Mesothelial cell of epicardium (in vitro differentiated cells): ENCODE measurements at places on chromosomes 3 and 15.
A peak's percentile ranks its signal among the peaks of the same experiment; 100 is the strongest.

DNA sequence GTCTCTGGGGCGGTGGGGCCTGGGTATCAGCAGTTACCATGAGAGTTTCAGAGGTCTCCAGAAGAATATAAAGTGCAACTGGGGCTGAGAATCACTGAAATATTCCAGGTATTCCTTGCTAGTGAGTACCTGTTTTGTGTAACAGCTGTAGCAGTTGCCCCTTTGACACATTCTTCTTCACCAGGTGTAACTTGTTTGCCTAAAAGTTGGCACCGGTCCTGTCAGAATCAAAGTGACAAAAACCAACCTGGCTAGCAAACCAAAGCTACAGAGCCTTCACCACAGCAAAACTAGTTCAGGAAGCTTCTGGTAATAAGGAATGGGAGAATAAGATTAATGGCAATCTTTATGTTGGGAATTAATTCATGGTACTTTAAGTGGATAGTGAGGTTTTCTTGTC is 296.0 kb downstream of the NAALADL2 start:
- no peak for DNase-seq

DNA sequence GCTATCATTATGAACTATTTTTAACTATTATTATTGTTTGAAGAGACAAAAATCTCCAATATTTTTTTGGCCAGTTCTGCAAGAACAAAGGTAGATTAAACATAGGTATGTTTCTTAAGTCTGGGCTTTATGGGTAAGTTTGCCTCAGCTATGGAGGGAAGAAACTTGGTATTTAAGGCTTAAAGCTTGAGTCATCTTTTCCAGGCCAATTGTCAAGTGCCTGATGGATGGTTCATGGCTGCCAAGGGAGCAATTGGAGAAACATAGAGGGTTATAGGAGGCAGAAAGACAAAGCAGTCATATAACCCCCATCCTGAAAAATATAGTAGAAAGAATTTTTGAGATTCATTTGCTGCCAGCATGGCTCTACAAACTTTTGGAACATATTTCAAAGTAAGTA is 7.2 kb upstream of the STAC start:
- DNase-seq = no peak

- no peak for DNase-seq
Measured at GRCh38 chr15:62307551-62307950, 142.5 kb upstream of the C2CD4B start.

GRCh38 chr3:60080648-60081047 is 1030.8 kb upstream of the CFAP20DC start:
- no peak for DNase-seq

- peak; percentile 46 for DNase-seq
Measured at GRCh38 chr3:141368062-141368924, at the start of gene ZBTB38. Gene ZBTB38 (plus strand): TSS chr3:141368504. CDS start chr3:141442389, 73,885 bp downstream.

DNA sequence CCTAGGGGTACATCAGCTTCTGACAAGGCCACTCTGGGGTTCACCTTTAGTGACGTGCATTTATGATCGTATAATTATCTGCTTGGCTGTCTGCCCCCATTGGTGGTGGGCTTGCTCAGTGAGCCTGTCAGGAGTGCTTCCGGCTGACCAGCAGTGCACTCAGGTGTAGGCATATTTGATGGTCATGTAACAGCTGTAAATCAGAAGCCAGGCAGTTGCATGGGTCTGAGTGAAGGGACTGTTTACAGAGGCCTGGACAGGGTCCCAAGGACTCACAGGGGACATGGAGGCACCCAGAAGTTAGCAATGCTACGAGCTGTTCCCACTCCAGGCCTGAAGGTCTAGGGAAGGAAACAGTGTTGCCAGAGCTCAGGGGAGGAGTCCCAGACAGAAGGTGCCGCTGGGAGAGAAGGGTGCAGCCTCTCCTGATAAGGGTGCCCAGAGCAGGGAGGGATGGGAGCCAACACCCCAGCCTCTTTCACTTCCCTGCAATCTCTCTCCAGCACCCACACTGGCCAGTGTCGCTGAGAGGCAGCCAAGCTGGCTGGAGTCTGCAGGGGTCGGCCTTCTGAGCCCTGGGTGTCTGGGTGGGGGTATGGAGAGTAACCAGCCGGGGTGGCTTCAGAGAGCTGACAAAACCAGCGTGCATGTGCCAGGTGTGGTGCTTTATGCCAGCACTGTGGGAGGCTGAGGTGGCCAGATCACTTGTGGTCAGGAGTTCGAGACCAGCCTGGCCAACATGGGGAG is 61.3 kb upstream of the PRR23E start:
- no peak for DNase-seq

GRCh38 chr3:146331967-146332366 is 81.1 kb upstream of the PLSCR4 start:
- DNase-seq = no peak

GRCh38 chr3:62143843-62144450 is 229.4 kb downstream of the FEZF2 start:
- no peak for DNase-seq

DNA sequence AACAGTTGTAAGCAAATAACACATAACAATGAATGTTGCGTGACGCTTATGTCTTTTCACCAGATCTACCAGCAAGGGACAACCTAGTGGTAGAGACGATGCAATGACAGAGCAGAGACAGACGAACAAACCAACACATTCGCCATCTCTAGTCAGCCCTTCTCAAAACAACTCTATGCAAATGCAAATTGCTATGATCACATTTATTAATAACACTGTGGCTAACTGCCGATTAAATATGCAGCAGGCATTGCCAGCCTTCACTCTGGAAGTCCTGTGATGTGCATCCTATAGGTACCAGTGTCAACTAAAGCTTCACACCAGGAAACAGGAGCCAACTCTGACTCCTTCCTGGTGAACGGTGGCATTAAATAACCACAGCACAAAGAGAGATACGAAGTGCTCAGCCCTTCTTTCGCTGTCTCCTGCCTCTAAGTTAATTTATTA is 94.2 kb downstream of the FOXP1 start:
- DNase-seq = no peak

DNA sequence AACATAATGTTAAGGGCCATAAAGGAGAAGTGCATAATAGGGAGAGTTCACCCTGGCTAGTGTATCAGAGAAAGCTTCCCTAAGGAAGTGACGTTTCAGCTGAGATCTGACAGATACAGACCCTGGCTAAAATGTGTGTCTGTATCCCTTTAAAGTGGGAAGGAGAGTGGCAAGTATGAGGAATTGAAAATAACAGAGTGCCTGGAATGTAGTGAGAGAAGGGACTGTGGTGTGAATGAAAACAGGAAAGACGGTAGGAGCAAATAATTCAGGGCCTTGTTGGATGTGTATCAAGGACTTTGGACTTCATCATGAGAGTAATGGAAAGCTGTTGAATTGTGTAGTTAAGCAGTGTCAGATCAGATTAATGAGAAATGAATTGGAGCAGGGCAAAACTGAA is 30.5 kb downstream of the NEO1 start:
- DNase-seq = no peak

GRCh38 chr3:152742368-152743347 is 92.3 kb upstream of the P2RY1 start:
- DNase-seq = no peak

DNA sequence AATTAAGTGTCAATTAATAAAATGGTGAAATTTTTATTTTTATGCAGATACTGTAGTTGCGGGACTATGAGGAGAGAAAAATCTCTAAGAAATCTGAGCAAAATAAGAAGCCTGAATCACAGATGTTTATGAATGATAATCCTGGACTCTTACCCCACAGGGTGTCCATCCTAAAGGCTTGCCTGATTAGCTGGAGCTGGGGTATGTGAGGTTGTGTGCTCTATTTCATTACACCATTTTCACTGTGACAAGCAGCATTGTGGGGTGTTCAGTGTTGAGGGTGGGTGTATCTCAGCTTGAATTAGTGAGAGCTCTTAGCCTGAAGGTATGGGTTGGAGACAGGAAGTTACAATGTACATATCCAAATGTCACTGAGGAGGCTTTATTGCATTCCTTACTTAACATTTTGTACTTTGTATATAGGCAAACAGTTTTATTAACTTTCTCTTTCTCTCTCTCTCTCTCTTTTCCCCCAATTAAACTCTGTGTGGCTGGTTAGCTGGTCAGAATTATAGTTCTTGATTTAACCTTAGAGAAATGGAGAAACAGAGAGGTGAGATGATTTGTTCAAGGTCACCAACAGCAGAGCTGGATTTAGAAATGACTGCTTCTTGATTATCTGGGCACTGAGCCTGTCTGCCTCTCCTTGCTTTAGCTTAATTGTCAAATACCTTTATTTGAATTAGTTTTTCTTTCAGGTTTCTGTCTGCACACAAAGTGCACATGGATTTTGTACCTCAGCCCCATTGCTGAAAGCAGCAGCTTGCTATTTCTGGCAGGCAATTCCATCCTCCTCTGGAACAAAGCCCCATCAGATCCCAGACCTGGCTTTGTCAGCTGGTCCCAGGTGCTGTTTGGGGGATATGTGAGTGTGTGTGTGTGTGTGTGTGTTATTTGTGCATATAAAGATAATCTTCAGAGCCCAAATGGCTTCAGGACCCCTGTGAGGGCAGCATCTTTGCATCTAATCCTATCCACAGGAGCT is 35.8 kb downstream of the GJD2 start:
- no peak for DNase-seq

- DNase-seq = no peak
Measured at GRCh38 chr3:174859114-174859735, at the start of gene NAALADL2. Gene NAALADL2 (plus strand): TSS chr3:174859334.

GRCh38 chr3:16362770-16363169 is 97.8 kb downstream of the OXNAD1 start:
- DNase-seq = no peak

GRCh38 chr3:50111757-50112156 is 23.0 kb downstream of the RBM5 start:
- no peak for DNase-seq

- no peak for DNase-seq
Measured at GRCh38 chr3:40715551-40715950, 190.8 kb downstream of the ZNF621 start.

DNA sequence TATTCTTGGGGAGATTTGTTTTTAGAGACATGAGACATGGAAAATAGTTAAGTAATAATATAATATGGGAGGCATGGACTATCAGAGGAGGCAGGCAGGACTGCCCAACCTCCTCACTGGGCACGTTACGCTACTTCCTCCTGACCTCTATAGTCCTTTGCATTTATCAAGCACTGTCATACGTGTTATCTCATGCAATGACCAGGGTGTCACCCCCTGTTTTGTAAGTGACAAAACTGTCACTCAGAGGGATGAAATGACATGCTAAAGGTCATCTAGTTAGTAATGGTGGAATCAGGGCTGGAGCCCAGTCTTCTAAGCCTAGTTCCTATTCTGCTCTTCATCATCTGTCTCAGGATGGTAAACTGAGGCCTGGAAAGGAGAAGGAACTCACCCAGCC is 66.7 kb downstream of the ST6GAL1 start:
- DNase-seq = no peak

GRCh38 chr3:129106320-129106719 is 15.3 kb downstream of the RAB43 start:
- DNase-seq = no peak

GRCh38 chr15:63035977-63036376 is 6.6 kb upstream of the TPM1 start:
- no peak for DNase-seq

- peak; percentile 90 for DNase-seq
Measured at GRCh38 chr3:10753964-10754363, 62.1 kb upstream of the SLC6A11 start.

GRCh38 chr15:61169275-61169903 is 59.7 kb downstream of the RORA start:
- DNase-seq = no peak

GRCh38 chr3:9165421-9165820 is 84.0 kb downstream of the SRGAP3 start:
- DNase-seq = no peak

DNA sequence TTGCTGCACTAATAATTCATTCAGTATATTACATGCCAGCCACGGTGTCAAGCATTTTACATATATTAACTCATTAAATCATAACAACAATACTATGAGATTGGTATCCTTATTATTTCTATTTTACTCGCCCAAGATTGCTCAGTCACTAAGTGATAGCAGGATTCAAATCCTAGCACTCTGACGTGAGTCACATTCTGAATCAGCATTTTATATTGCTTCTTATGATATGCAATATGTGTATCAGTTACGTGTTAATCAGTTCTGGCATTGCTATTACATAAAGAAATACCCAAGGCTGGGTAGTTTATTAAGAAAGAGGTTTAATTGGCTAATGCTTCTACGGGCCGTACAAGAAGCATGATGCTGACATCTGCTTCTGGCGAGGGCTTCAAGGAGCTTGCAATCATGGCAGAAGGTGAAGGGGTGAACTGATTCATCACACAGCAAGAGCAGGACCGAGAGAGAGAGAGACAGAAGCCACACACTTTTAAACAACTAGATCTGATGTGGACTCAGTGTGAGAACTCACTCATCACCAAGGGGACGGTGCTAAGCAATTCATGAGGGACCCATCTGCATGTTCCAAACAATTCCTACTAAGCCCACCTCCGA is 166.5 kb upstream of the TMCO5A start:
- DNase-seq = no peak

DNA sequence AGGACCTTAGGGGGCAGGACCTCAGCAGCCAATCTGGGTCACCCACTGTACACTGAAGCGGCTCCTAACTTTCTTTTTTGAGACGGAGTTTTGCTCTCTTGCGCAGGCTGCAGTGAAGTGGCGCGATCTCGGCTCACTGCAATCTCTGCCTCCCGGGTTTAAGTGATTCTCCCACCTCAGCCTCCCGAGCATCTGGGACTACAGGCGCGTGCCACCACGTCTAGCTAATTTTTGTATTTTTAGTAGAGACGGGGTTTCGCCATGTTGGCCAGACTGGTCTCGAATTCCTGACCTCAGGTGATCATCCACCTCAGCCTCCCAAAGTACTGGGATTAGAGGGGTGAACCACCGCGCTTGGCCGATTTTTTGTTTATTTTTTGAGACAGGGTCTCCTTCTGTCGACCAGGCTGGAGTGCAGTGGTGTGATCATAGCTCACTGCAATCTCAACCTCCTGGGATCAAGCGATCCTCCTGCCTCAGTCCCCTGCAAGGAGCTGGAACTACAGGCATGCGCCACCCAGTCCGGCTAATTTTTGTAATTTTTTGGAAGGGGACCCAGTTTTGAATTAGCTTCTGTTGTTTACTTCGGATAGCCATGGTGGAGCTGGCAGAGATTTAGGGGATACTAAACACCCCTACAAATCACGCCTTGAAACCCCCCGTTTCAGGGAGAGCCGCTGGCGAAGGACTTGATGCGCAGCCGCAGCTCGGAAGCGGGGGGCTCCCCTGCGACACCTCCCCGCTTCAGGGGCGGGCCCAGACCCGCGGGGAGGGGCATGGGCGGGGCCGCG is 1.5 kb upstream of the CLK3 start:
- DNase-seq = no peak

DNA sequence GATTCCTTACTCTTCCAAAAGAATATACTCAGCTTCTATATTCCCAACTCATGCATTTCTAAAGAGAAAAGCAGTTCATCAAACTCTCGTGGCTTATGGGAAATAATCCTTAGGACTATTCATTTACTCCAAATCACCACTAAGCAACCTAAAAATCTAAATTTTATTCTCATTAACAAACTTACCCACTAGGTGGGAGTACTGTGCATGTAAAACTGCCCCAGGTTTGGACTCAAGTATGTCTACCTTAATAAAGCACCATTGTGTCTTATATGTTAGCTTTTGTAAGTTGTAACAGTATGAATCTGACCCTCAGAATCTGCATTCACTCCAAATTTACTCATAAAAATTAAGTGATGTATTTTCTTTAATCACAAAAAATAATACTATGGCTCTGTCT is 25.3 kb downstream of the RAD18 start:
- no peak for DNase-seq

GRCh38 chr15:45799508-45799907 is 164.7 kb downstream of the SQOR start:
- no peak for DNase-seq

- no peak for DNase-seq
Measured at GRCh38 chr3:31004025-31004678, 109.7 kb upstream of the GADL1 start.
